NCI-H524 treated with DMSO at 0.1 percent for 48 hours (cell line): ENCODE measurements at places on chromosomes 1 and 21.

GRCh38 chr1:63624911-63625310 lies 31.7 kb downstream of the PGM1 start:
- DNase-seq = no peak

- no peak for DNase-seq
These were observed 44.9 kb upstream of the HIVEP3 start for GRCh38 chr1:41963636-41964035.

- DNase-seq = no peak
These were observed 247.6 kb downstream of the TGFB2 start for GRCh38 chr1:218592688-218593087.

DNA sequence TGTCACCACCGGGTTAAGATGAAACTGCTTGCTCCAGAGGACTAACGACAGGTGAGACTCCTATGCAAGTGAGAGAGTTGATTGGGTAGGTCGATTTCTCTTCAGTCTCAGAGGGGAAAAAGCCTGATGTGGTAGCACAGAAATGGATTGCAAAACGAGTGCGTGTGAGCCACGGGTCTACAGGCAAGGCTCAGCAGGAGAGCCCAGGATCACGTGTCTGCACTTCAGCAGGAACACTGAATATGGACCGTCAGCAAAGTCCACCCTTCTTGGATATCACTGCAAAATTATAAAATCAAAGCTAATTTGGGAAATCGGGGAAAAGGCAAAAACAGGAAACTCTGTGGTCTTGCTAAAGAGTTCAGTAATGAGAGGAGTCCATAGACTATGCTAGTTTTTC lies 107.7 kb upstream of the ZNF648 start:
- DNase-seq = no peak

GRCh38 chr1:102661481-102661880 lies 446.8 kb downstream of the COL11A1 start:
- no peak for DNase-seq

- no peak for DNase-seq
These were observed 518.8 kb downstream of the ADGRL2 start for GRCh38 chr1:82319546-82319945.

- DNase-seq = no peak
These were observed 174.0 kb downstream of the TRABD2B start for GRCh38 chr1:47823040-47823808.

DNA sequence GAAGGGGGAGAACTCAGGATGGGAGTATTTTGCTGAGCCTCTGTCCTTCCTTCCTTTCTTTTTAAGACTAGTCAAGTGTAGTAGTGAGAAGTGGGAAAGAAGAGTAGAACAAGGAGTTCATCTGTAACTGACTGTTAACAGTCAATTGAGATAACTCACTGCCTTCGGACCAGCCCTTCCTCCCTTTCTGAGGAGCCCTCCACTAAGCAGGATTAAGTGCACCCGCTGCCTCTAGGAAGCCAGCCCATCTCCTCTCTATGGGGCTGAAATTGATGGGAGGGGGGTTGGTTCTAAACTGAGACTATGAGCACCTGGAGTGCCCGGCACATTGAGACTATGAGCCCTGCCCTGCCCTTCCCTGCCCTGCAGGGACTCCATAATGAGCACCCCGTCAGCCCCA lies 72.7 kb upstream of the TINAGL1 start:
- no peak for DNase-seq

DNA sequence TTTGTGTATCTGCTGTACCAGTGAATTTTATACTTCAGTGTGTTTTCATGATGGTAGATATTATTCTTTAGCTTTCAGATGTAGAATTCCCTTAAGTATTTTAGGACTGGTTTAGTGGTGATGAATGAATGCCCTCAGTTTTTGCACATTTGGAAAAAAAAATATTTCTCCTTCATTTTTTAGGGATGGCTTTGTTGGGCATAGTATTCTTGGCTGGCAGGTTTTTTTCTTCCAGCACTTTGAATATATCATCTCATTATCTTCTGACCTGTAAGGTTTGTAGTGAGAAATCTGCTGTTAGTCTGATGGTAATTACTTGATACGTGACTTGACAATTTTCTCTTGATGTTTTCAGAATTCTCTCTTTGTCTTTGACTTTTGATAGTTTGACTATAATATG lies 66.8 kb downstream of the XPR1 start:
- DNase-seq = no peak

GRCh38 chr21:36749935-36750575 lies 51.1 kb downstream of the SIM2 start:
- DNase-seq = no peak

DNA sequence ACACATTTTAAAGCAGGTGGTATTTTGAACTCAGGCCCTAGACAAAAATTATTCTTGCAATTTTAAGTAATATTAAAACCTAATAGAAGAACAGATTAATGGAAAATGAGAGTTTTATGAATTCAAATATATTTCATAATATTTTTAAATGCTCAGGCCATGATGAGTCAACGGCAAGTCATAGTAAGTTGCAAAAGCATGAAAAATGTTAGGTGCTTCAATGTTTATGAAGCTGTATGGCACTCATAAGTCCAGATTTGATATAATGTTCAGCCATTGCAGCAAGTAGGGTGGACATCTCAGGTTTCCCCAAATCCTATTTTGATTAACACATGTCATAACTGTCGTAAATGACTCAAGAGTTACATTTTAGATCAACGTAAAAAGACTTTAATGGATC lies 112.6 kb downstream of the GRIK1 start:
- DNase-seq = no peak

DNA sequence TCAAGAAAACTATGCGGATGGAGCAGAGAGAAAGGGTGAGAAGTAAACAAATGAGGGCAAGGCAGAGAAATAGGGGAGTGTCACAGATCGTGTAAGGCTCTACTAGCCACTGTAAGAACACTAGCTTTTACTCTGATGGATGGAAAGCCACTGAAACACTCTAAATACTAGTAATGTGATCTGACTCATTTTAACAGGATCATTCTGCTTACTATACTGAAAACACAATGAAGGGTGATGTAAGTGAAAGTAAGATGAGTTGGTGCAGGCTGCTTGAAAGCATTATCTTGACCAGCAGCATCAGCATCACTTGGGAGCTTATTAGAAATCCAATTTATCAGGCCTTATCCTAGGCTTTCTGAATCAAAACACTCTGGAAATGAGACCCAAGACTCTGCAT lies 32.7 kb downstream of the TUT4 start:
- DNase-seq = no peak

DNA sequence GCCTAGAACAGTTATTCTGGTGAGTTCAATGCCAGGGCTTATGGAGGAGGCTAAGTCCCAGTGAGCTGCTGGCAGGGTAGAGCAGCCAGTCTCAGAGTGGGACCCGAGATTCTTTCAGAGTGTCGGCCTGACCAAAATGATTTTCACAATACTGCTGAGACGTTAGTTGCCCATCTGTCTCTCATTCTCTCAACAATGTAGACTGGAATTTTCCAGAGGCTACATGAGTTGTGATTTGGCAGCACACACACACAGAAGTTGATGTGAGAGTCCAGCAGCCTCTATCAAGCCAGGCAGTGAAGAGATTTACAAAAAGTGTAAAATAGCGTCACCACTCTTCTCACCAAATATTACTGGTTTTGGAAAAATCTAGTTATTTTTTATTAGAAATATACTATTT lies 21.7 kb downstream of the CACNA1S start:
- DNase-seq = no peak

DNA sequence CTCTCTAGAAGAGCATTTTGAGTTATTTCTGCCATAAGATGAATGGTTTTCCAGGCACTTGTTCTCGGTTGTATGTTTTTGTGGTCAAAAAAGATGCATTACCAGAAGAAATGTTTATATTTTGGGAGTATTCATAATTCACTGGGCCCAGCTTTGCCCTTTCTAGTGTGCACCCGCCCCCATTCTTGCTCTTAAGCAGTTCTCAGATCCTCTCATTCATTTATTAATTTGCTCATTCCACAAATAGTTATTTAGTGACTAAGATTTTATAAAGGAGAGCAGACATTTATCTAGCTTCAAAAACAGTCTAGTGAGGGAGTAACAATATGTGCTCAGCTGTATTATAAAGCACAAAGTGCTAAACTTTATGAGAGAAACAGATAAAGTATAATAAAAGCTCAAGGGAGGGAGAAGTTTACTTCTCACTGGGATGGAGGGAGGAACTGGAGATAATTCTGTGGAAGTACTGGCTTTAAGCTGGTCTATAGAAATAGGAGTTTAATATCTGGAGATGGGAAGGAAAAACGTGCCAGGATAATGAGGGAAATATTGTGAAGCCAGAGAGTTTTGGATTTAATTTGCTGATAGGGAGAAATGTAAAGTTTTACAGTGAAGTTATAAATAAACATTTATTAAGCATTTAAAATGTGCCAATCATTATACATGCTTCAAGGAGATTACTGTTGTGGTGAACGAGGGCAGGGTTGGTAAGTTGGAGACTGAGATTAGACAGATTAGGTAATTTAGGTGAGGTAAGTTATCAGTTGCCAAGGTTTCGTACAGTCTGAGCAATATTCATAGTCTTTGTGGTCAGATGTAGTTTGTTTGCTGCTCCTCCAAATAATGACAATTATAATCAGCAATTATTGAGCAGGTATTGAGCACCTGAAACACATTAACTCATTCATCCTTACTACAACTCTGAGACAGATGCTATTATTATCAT lies 9.1 kb upstream of the MACF1 start:
- no peak for DNase-seq

DNA sequence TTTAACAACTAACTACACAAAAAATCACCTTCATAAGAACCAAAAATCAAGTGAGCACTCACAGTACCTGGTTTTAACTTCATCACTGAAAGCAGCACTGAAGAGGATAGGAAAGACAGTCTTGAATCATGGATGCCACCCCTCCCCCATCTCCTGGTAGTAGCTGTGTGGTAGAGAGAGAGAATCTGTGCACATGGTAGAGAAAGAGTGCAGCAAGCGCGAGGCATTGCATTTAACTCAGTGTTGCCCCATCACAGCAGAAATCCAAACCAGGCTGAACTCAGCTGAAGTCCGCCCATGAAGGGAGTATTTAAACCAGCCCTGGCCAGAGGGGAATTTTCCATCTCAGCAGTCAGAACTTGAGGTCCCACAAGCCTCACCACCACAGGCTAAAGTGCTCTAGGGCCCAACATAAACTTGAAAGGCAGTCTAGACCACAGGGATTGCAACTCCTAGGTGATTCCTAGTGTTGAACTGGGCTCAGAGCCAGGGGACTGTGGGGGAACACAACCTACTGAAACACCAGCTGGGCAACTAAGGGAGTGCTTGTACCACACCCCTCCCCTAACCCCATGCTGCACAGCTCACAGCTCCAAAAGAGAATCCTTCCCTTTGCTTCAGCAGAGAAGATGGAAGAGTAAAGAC lies 38.4 kb downstream of the VAV3 start:
- no peak for DNase-seq

DNA sequence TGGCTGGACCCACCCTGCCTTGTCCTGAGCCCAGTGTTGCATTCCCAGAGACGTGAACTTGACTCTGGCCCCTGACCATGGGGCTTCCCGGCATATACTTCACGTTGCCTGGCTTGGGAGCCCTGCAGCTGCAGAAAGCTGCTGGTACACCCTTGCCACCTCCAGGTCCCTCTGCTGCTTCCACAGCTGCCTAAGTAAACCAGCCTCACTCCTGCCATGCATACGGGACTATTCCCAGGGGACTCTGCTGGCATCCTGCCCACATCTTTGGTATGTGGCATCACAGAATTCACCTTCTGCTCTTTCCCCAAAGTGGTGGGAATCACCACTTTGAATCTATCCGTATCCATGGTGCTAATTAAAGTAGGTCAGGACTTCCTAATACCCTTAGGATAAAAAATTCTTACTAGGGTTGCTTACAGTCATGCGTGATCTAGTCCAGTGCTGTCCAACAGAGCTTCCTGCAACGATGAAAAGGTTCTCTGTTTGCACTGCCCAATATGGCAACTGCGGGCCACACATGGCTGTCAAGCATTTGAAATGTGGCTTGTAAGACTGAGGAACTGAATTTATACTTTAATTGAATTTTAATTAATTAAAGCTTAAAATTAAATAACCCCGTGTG lies 203.0 kb downstream of the GRIK3 start:
- peak; percentile 95 for DNase-seq

DNA sequence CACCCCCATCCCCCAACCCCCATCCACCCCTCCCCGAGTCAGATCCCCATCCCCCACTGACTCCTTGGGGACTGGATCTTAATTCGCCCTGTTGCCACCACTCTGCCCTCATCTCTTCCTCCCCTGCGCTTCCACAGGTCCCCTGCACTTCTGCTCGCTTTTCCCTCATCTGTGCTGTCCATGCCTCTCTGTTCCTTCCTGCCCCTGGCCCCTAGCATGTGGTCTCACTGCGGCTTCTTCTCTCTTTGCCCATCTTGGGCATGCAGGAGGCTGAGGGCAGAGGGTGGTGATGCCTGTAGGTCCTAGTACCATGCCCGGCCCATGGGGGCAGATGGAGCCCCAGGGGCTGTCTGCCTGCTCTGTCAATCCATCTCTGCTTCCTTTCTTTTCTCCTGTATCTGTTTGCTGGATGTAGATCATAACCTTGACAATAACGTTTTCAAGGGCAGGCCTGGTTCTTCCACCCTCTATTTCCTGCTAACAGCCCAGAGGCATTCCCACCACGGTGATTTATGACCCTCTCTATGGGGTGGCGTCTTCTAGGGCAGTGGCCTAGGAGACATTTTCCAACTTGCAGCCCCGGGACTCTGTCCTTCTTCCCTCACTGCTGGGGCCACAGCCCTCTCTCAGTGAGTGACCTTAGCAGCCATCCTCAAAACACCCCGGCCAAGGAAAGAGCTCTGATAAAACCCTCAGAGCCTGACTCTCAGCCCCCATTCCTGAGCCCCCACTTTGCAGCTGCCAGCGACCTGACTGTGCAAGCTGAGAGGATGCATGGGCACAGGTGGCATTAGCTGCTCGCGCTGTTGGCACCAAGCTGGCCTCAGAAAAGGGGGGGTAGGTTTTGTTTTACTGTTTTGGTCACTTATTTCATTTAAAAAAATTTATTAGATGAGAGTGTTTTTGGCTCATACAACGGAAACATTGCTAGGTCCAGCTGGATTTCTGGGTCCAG lies 33.9 kb downstream of the TMEM51 start:
- DNase-seq = no peak
